Stimulated activated CD4-positive, alpha-beta T cell treated with anti-CD3 and anti-CD28 coated beads, Interleukin-1b, Interleukin-23, amount 100 ng/mL, for 48 hours (primary cell): ENCODE measurements at places on chromosomes 1 and 21.

DNA sequence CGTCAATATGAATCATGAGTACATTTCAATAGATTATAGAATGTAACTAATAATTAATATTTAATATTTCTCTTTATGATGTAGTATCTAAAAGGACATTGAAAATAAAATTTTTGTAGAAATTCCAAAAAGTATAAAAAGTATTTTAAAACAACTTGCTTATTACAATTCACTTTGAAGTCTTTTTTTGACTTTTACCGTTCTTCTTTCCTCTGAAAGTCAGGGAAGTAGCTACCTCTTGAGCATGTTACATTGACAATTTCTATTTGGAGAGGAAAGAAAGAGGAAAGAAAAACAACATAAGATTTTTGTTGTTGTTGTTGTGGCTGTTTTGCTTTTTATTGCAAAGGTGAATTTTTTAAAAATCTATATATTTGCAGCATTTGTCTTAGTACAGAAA, 1.3 kb downstream of the PTPRC start:
- DNase-seq, result no peak

DNA sequence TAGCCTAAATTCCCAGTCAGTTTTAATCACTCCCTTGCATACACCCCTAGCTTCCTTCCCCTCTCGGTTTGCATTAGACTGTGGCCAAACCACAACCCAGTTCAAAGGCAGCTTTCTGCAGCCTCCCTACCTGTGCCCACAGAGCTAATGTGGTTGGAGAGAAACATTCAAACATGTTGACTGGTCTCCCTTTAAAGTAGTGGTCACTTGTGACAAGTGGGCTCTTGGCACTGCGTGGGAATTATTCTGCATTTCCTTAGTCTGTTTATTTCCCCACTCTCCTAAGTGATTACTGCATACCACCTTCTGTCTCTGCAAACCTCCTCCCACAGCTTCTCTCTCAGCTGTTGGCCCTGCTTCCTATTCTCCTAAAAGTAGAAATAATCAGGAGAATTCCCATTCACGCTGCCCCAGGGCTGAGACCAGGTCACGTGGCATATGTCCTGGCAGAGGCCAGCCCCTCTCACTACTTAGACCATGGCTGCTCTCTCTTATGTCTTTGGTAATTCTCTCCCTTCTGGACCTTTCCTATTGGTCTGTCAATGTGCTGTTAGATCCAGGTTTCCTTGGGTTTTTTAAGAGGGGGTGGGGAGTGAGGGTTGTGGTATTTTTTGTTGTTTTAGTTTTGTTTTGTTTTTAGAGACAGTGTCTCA, 38.4 kb upstream of the CD101 start:
- DNase-seq, result no peak

GRCh38 chr1:201456499-201457309, 12.3 kb downstream of the PHLDA3 start:
- DNase-seq, result no peak

- no peak for DNase-seq
Measured at GRCh38 chr1:197017558-197018146, 40.3 kb downstream of the CFHR5 start.

DNA sequence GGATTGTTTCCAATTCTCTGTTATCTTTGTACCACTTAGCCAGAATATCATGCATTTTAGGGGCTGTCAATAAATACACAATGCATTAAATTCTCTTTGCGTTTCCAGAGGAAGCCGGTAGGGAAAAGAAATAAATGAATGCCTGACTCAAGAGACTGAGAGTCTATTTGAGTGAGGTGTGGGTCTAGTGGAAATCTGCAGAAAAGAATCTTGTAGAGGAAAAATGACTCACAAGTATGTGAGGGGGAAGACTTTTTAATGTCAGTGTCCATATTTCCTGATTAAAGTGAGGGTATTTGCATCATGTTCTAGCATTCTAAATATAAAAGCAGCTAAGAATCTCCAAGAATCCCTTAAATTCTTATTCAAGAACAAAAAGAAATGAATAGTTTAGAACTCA, 271.1 kb downstream of the PTPRC start:
- DNase-seq, result no peak

- DNase-seq, result no peak
Measured at GRCh38 chr21:21231913-21232312, 233.7 kb downstream of the NCAM2 start.

GRCh38 chr1:11571906-11572616, 82.2 kb downstream of the FBXO2 start:
- DNase-seq, result peak; percentile 24

GRCh38 chr1:242245255-242245654, 246.4 kb upstream of the MAP1LC3C start:
- no peak for DNase-seq

DNA sequence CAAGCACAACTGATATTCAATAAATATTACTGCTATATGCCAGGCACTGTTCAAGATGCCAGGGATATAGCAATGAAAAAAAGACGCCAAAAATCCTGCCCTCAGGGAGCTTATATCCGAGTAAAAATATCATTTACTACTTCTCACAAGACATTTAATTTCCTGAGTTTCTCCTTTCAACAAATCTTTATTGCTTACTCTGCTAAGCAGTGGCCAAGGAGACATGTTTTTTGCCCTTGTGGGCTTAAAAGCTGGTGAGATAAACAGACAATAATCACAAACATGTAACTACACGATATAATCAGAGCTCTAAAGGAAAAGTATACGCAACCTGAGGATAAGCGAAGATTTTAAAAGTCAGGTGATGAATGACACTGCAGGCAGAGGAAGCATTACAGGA, 19.5 kb downstream of the TGFBR3 start:
- no peak for DNase-seq
